ENCODE measurements at places on chromosomes 11 and 22.

GRCh38 chr22:50490531-50491308 lies 4.1 kb downstream of the MIOX start:
- no peak for DNase-seq

DNA sequence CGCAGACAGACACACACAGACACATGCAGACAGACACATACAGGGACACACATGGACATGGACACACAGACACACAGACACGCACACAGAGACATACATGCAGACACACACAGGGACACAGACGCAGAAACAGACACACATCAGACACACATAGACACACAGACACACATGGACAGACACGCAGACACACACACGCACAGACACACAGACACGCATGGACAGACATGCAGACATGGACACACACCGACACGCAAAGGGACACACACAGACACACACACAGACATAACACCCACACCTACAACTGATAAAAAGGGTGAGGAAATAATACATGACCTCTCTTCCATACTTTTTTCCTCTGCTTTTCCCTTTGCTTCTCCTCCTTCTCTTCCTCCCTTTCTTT lies 146.2 kb downstream of the HIPK3 start:
- DNase-seq, result no peak

DNA sequence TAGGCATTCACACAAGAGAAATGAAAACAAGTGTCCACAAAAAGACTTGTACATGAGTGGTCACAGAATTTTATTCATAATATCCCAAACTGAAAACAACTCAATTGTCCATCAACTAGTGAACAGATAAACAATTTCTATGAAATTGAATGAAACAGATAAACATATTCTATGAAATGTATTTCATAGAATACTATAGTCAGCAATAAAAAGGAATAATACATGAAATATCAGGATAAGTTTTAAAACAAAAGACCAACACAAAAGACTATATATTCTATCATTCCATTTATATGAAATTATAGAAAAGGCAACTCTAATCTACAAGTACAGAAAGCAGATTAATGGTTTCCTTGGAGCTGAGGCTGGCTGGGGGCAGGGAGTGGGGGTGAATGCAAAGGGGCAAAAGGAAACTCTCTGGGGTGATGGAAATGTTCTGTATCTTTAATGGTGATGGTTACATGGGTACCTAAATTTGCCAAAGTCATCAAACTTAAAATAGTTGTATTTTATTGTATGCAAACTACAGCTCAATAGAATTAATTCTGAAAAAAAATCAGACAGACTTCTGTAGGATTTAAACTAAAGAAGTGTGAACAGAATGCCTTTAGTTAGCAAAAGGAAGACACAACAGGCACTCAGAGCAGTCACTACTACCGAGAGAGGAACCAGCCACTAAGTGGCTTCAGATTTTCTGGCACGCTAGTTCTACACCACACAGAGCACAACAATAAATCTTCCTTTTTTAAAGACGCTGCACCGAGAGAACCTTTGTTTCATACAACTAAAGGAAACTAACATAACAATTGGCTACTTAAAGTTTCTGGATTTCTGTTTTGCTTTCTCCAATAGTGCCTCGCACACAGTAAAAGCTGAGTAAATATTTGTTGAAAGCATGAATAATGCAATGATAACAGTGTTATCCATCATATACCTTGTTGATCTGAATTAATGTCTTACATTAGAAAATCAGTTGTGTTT lies 15.4 kb downstream of the CCDC34 start:
- no peak for DNase-seq

- no peak for DNase-seq
These were observed 1354.5 kb downstream of the BRD1 start for GRCh38 chr22:48473202-48473601.

DNA sequence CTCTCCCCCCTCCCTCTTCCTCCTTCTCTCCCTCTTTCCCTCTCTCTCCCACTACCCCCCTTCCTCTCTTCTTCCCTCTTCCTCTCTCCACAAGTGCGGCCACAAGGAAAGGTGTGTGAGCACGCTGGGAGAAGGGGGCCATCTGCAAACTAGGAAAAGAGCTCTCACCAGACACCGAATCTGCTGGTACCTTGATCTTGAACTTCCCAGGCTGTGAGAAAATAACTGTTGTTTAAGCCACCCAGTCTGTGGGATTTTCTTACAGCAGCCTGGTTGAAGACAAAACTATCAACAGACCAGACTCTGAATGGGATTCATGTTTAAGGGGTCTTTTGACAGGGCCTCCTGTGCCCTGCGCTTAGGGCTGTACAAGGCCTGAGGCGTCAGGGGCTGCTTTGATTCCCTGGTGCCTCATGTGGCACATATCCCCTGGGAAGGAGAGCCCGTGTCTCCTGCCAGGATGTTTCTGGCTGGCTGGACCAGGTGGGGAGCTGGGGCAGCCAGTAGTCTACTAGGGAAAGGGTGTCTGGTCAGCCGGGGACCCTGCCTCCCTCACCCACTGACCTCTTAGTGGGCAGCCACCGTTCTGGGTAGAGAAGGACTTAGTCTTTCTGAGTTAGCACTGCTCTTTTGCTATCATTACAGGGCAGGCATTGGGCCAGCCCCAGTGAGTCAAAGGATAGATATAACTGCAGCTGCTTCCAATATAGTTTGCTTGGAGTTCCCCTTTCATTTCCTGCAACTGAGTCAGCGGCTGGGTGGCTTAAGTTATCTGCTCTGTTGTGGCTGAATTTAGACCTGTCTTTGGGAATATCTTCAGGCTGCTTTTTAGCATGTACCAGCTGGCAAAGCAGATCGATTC lies 6.2 kb downstream of the PANX1 start:
- no peak for DNase-seq

- no peak for DNase-seq
These were observed 18.2 kb downstream of the P2RY2 start for GRCh38 chr11:73236205-73236765.

DNA sequence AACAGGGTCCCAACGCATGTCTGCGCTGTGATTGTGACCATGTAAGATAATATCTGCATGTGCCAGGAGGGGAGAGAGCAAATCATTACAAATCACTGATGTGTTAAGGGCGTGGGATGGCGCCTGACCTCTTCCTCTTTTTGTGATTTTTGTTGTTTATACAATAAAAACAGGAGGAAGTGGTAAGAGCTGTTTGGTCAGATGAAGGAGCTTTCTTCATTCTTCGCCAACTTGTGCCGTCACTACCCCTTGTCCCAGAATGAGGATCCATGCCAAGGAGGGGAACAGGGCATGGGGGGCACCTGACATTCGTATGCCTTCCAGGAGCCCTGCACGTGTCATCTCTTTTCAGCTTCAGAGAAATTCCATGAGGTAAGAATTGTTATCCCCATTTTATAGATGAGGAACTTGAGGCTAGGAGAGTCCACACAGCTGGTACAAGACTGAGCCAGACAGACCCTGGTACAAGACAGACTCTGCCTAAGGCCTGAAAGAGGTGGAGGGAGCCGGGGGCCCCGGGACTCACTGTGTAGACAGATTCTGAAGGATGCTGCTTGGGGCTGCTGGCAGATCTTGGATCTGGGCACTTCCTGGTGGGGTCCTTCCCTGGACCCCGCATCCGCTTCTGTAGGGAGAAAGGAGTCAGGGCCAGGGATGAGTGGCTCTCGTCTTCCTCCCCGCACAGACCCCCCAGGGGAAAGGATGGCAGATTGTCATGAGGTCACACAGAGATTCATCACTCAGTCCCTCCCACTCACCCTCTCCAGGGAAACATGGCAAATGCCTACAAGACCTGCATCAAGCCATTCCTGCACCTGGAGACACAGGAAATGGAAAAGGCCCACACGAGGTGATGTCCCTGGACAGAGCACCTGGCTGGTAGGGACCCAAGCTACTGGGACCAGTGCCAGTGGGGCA lies 34.6 kb downstream of the NFAM1 start:
- no peak for DNase-seq

DNA sequence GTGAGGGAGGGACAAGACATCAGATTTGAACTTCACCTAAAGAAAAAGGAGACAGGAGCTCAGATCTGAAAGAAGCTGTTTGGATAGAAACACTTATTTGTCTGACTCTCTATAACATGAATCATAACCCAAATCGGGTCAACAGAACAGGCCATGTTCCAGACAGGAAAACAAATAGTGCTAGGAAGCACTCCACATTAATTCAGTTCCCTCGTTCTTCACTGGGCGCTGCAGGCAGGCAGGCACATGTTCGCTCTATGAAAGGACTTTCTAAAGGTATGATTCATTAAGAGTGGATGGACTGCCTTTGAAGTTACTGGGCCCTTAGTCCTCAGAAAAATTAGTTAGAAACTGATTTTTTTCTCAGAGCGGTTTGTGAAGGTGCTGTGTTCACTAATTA lies 137.5 kb upstream of the TRPC6 start:
- no peak for DNase-seq

- no peak for DNase-seq
These were observed 78.9 kb downstream of the PDE3B start for GRCh38 chr11:14722496-14722895.

DNA sequence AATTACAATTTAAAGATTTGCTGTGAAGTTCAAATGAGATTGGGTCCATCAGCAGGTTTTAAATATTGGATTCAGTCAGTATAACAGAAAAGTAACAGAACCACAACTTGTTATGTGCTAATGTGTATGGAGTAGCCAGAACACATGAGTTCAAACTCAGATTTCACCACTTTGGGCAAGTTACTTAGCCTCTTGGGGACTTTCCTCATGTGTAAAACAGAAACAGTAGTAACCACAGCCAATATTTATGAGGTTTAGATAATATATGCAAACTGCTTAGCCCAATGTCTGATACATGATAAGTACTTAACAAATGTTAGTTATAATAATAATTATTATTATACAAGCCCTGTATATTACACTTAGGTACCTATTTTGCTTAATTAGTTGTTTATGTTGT lies 21.8 kb upstream of the SLC5A12 start:
- DNase-seq, result no peak

- DNase-seq, result no peak
These were observed 84.1 kb downstream of the BBOX1 start for GRCh38 chr11:27124514-27125264.

DNA sequence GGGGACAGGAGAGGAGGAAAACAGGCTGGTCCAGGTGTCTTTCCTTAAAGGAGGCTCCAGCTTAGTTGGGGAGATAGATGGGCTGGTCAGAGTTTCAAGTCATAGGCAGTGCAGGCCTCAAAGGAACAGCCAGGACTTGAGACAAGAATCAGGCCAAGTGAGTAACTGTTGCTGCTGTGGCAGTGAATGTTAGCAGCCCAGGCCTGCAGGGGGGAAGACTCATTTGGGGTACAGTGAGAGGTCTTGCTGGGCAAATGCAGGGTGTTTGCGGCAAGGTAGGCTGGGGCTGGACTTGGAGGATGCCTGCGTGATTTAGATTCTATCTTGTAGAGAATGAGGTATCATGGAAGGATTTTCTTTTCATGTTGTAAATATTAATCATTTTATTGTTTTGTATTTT lies 24.1 kb downstream of the PTPRJ start:
- DNase-seq, result no peak

- no peak for DNase-seq
These were observed 58.1 kb downstream of the MAML2 start for GRCh38 chr11:96284917-96285316.

- DNase-seq, result no peak
These were observed 414.6 kb upstream of the LARGE1 start for GRCh38 chr22:34334893-34335292.

GRCh38 chr11:61731211-61731951 lies 21.1 kb upstream of the MYRF start:
- DNase-seq, result no peak

GRCh38 chr11:11615086-11615485 lies 6.7 kb downstream of the GALNT18 start:
- no peak for DNase-seq

DNA sequence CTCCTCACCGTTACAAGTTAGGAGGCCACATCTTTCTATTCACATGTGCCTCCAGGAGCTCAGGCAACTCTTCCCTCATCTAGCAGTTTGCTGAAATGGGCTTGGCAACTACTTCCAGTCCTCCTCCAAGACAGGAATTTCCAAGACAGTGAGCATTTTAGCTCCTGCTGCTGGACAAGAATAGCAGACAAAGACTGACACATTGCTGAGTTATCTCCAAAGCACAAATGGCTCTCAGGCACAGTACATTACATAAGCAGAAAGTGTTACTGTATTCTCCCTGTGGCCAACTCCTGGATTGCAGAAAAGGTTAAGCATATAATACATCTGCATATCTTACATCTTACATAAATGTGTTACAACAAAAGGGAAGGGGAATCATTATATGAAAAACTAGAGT lies 83.2 kb upstream of the POU2AF2 start:
- DNase-seq, result no peak

- DNase-seq, result no peak
These were observed 17.5 kb upstream of the CBX7 start for GRCh38 chr22:39169797-39170466.

DNA sequence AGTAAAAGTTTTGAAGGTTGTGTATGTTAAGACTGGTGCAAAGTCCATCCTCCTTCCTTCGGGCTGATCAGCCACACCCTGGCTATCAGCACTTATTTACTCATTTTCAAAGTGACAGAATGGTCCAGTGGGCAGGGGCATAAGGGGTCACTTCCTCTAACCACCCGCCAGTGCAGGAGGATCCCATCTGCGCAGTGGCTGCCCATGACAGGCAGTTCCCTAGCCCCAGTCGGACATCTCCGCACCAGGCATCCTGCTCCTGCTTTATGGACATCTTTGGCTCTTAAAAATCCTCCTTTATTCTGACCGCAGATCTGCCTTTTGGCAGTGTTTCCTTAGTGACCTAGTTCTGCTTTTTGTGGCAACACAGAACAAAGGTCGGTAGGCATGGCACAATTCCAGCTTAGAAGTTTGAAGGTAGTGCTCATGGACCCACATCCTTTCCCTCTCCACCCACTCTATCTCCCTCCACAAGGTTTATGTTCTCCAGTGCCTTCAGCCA lies 55.9 kb downstream of the BMAL1 start:
- DNase-seq, result no peak

DNA sequence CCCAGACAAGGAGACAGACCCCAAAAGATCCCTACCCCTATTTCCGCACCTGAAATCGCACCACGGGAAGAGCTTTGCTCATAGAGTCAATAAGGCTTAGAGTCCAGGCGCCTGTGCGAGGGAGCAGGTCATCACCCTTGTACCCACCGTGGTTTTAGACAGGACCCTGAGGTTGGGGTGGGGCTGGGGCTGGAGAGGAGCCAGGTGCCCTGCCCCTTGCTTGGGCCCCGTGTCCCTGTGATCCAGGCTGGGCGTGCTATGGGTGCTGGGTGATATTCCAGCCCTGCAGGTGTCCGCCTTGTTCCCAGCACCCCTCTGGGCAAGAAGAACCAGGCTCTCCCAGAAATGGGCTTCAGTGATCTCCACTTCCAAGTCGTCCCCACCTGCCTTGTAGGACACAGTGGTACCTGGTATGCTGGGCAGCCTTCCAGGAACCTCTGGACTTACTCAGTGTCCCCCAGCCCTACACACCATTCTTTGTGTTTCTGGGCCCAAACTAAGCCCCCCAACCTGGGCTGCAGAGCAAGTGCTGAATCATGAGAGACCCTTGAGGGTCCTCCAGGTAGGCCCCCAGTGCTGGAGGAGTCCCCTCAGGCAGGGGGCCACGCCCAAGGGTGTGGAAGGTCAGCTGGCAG lies 4.5 kb downstream of the CD81 start:
- DNase-seq, result no peak
